AG09309 (cell line): ENCODE measurements at places on chromosomes 5 and 9.

DNA sequence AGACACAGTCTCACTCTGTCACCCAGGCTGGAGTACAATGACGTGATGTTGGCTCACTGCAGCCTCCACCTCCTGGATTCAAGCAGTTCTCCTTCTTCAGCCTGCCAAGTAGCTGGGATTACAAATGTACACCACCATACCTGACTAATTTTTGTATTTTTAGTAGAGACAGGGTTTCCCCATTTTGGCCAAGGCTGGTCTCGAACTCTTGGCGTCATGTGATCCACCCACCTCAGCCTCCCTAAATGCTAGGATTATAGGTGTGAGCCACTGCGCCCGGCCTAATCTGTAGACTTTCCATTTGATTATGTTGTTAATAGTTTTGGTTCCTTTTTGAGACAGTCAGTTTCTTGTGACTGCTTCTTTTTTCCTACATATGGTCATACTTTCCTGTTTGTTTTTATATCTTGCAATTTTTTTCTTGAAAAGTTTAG, 31.0 kb downstream of the MTREX start:
- no peak for DNase-seq

DNA sequence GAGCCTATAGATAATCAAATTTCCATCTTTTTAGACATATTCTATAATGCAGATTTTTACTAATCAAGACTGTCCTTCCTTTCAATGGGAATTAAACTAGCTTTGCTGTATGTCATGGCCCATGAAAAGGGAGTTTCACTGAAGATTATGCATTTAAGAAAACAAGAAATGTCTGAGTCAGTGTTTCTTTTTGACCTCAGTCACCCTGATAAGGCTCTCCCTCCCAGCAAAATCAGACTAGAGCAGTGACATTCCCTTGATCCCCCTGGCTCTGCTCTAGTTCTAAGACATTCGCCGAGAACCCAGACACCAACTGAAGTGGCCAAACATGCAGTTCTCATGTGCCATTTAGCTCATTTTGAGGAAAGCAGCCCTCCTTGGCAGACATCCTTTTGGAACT, 442.0 kb downstream of the ACTL7B start:
- DNase-seq, result no peak

DNA sequence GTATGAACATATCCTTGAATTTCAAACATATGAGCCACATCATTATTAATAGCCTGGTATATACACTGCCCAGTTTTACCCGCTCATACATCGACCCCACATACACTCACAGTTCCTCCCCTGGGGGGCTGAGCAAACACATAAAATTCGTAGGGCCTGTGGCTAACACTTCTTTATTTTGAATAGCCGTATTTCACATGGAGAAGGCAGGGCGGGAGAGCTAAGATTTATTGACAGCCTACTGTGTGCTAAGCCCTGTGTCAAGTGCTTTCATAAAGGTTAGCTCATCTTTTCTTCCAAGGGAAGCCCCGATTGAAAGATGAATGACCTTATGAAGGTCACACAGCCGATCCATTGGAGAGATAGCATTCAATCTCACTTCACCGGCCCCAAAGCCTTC, 134.4 kb downstream of the ENC1 start:
- no peak for DNase-seq

GRCh38 chr9:116549061-116549664, 137.9 kb upstream of the TRIM32 start:
- DNase-seq, result peak; percentile 87
